ENCODE measurements at places on chromosomes 12 and 14.

- DNase-seq: no peak
These were observed 243.5 kb upstream of the CAND1 start for GRCh38 chr12:67025543-67026114.

DNA sequence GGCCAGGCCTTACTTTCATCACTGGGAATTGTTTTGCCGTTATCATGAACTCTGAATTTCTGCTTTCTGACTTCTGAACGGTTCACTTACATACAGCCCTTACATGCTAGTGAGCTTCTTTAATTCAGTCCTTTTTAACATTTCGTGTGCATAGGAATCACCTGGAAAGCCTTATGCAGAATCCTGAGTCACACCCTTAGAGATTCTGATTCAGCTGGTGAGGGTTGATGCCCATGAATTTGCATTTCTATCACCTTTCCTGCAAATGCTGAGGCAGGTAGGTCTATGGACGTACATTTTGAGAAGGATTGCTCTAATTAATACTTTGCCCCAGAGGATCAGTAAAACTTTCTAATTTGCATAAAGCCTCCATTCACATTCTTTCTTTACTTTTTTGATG, 44.0 kb downstream of the PPHLN1 start:
- no peak for DNase-seq

DNA sequence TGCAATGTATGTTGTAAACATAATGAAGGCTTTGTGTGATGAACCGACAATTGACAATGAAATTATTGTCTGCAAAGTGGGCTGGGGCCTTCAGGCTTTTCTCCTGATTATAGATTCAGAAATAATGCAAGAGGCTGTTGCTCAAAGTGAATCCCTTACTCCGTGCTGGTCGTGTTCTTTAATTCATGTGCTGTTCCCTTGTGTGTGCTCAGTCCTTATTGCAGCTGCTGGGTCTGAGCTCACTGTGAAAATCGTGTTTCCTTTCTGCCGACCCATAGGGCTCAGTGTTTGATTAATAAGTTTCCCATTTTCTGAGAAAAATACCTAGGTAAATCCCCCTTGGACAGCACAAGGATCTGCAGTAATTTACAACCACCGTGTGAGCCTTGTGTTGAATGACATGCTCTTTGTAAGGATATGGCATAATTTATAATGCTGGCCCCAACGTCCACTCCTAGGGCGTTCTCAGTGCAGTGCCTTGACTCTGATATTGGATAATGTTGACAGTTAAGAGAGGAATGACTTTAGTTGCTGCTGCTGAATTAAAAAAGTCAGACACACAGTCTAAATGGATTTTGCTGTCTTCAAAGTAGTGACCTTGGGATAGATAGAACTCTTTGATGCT, 81.6 kb downstream of the RGS6 start:
- no peak for DNase-seq

- DNase-seq: no peak
These were observed 16.5 kb downstream of the SLC15A4 start for GRCh38 chr12:128807161-128807724.

GRCh38 chr12:124416516-124417395, 121.9 kb downstream of the RFLNA start:
- DNase-seq: no peak

DNA sequence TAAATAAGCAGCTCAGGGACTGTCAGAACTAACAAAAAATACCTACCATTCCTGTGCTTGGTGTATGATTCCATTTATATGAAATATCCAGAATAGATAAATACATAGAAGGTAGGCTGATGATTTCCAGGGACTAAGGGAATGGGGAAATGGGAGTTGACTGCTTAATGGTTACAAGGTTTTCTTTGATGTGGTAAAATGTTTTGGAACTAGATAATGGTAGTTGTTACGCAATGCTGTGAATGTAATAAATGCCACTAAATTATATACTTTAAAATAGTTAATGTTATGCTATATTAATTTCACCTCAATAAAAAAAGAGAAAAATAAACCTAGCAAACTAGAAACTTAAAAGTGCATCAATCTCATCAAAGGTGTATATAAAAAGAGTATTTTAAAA, 41.1 kb downstream of the CEP83 start:
- DNase-seq: no peak

- DNase-seq: no peak
These were observed 41.6 kb downstream of the SMUG1 start for GRCh38 chr12:54147186-54147585.

GRCh38 chr14:33404054-33404453, 465.4 kb downstream of the NPAS3 start:
- no peak for DNase-seq

- peak; percentile 73 for DNase-seq
These were observed 37.5 kb downstream of the CCNK start for GRCh38 chr14:99518441-99519346.

DNA sequence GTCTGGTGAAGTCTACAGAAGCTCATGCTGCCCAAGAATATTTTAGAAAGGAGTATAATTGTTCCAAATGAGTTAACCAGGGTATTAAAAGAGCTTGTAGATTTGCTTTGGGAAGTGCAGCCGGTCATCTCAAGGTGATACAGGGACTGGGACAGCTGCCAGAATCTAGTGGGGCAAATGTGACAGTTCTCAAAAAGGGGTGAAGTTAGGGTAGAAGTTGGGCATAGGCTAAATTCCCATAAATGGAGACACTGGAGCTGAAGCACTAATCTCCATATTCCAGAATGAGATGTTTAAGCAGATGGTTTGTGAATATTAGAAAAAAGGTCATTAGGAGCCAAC, 94.7 kb downstream of the ANO6 start:
- no peak for DNase-seq

DNA sequence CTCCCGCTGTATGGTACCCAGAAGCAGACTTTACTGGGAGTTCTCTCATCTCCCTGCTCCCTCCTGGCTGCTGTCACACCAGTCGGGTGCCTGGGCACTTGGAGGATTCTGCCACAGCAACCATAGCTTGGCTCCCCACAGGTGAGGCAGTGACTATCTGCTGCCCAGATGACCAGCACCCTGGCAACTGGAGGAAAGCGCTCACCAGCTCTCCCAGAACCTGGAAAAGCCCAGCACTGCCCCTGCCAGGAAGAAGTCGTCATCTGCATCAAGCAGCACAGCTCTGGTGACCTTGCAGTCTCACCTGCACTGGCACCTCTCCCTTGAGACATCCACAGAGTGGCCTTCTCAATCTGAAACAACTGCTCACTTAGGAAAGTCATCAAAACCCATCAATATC, 31.9 kb upstream of the TC2N start:
- no peak for DNase-seq

GRCh38 chr14:89258728-89259273, 158.2 kb downstream of the FOXN3 start:
- no peak for DNase-seq

GRCh38 chr12:101229841-101230241, 19.8 kb upstream of the SLC5A8 start:
- no peak for DNase-seq

DNA sequence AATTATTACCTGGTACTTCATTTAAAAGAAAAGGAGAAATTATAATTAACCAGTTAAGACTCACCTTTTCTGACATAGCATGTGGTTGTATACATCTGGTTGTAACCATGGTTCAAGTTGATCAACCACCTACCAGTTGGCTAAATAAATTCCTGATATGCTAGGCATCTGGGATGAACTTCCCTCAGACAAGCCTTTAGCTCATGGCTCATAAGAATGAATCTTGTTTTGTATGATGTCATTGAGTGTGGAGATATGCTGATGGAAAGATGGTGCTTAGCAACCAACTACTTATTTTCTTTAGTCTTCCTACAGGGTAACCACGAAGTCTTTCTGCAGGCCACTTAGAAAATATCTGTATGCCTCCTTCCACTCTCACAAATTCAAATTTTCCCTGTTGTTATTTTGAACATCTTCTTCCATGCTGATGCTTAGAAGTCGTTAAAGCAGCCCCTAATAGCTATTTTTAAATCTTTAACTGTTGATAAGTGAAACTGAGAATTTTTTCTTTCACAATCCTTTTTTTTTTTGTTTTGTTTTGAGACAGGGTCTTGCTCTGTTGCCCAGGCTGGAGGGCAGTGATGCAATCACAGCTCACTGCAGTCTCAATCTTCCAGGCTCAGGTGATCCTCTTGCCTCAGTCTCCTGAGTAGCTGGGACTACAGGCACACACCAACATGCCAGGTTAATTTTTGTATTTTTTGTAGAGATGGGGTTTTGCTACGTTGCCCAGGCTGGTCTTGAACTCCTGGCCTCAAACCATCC, 51.9 kb upstream of the PTHLH start:
- no peak for DNase-seq

GRCh38 chr14:37587131-37587803, 7.8 kb downstream of the FOXA1 start:
- DNase-seq: no peak

DNA sequence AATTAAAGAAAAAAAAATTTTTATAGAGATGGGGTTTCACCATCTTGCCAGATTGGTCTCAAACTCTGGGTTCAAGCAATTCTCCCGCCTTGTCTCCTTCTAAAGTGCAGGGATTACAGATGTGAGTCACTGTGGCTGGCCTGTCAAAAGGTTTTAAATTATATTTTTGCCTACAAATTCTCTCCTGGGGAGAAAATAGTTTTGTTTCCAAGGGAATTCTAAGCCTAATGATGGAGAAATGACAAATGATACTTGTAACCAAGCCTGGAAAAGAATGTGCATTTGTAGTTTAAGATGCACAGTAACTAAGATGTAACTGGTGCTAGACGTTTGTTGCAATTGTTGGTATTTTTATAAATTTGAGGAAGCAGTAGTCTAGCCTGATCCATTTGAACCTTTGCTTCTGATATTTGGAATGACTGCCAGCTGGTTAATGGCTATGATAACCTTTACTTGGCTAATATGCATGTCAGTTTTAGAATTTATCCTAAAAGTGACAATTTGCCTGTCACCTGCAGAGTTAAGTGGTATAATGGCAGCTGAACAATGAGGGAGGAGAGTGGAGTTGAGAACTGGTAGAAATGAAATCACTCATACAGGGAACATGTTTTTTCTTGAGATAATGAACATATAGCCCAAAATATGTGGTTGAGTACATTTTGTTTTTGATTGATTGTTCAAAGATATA, 148.0 kb downstream of the FUT8 start:
- no peak for DNase-seq

DNA sequence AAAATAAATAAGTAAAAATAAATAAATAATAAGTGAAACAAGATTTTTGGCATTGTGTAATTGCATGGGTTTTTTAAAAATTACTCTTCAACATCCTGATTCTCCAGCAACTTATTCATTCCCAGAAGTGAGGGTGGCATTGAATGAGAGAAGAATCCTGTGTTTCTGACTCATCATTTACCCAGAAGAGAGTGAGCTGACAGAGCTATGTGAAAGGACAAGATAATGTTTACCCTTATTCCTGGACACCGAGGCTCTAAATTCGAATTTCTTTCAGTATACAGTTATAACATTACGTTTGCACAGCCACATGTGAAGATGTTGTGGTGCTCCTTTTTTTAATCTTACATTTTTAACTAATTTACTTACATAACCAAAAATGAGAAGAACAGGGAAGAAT, 36.4 kb downstream of the BBS10 start:
- no peak for DNase-seq

DNA sequence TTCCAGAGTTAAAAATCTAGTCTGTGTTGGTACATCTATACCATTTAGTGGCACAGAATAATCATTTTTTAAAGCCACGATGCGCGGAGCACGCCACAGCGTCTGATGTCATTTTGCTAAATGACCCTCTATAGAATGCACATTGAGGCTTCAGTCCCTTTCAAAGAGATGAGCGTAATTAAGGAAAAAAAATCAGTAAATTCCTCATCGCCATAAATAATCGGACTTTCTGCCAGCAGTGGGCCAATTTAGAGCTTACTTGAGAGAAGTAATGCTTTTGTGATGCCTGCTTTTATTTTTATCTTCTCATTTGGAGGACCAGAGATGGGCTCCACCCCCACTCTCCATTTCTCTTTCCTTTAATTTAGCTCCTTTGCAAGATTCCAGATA, 4.0 kb downstream of the ASCL1 start:
- DNase-seq: no peak

DNA sequence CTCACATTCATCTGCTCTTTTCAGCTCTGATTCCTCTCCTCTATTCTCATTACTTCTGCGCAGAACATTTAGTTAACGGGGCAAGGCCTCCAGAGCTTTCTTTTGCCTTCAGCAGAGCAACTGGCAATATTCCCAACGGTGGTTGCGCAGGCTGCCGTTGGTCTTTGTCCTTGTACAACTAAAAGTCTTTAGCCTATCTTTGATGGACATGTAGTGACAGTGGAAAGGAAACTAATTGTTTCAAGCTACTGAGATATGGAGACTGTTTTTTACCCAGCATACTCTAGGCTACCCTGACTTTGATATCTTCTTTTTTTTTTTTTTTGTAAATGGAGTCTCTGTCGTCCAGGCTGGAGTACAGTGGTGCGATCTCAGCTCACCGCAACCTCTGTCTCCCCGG, 12.6 kb downstream of the R3HDM2 start:
- DNase-seq: no peak

DNA sequence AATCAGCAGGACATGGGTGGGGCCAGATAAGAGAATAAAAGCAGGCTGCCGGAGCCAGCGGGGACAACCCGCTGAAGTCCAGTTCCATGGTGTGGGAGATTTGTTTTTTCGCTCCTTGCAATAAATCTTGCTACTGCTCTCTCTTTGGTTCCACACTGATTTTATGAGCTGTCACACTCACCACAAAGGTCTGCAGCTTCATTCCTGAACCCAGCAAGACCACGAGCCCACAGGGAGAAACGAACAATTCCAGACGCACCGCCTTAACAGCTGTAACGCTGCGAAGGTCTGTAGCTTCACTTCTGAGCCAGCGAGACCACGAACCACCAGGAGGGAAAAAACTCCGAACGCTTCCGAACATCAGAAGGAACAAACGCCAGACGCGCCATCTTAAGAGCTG, 2.8 kb upstream of the CNIH1 start:
- DNase-seq: no peak

DNA sequence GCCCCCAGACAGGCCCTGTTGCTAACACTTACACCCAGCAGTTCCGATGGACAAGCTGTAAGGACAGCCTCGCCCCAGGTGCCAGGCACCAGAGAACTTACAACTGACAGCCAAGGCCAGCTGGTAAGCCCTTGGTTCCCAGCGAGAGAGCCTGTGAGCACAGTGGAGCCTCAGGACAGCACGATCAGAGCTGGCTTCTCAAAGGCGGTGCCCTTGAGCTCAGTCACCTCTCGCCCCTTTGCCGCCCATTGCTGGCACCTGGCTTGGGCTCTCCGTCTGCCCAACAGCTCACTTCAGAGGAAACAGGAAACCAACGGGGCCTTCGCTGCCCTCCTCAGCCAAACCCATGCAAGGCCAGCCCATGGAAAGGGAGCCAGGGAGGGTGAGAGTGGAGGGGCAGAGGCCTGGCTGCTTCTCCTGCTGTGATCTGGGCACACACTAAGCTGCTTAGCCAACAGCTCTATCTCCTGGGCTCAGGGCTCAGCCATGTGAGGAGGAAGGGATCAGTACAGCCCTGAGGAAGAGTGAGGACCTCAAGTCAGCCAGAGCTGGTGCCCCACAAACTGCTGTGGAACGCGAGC, 98.5 kb downstream of the SINHCAF start:
- DNase-seq: no peak
